ENCODE measurements at places on chromosomes 13 and 19. TPM values are rescaled to one million over a fixed set of nuclear protein-coding genes. Genes with fewer than 3 reads are reported as not detected.

SLC15A1 gene
- not detected for total RNA-seq

ZNF606 gene
- total RNA-seq, result 14.7 TPM

ANGPTL4 gene
- total RNA-seq, result 1.1 TPM

SIGLEC12 gene
- total RNA-seq, result not detected

ZNF415 gene
- total RNA-seq, result 13.7 TPM

RUBCNL gene
- 0.55 TPM for total RNA-seq

LCP1 gene
- 0.28 TPM for total RNA-seq

GAMT gene
- 36.1 TPM for total RNA-seq

EML2 gene
- total RNA-seq, result 36.7 TPM

SMAD9 gene
- 7.4 TPM for total RNA-seq

TRAPPC2B gene
- total RNA-seq, result 13.2 TPM

CEACAM8 gene
- total RNA-seq, result not detected

Measured in smooth muscle cell of bladder (primary cell).